ENCODE measurements at places on chromosomes 12 and 14.

DNA sequence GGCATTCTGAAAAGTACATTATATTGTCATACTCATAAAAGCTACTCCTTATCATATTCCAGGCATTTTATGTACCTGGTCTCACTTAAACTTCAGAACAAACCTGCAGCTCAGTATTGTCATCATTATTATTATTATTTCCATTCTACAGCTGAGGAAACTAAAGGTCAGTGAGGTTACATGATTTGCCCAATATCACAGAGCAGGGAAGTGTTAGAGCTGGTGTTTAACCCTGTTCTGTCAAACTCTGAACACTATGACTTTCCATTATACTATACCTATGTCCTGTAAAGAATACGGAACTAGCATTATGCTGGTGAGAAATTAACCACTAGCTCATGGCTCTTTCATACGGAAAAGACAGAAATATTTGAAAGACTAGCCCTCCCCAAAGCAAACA lies 56.4 kb downstream of the STON2 start:
- H3K27ac ChIP-seq, result no peak overlapping the region
- no peaks in the 10 kb centered on the region for H3K27me3 ChIP-seq
- no peak overlapping the region for H3K4me3 ChIP-seq
- H3K4me1 ChIP-seq, result no peaks in the 10 kb centered on the region

- no peak overlapping the region for H3K4me3 ChIP-seq
- no peaks in the 10 kb centered on the region for H3K4me1 ChIP-seq
- DNase-seq, result no peak
- H3K27ac ChIP-seq, result no peak overlapping the region
- no peaks in the 10 kb centered on the region for H3K36me3 ChIP-seq
Measured at GRCh38 chr14:86722612-86723253, 1192.8 kb downstream of the FLRT2 start.

DNA sequence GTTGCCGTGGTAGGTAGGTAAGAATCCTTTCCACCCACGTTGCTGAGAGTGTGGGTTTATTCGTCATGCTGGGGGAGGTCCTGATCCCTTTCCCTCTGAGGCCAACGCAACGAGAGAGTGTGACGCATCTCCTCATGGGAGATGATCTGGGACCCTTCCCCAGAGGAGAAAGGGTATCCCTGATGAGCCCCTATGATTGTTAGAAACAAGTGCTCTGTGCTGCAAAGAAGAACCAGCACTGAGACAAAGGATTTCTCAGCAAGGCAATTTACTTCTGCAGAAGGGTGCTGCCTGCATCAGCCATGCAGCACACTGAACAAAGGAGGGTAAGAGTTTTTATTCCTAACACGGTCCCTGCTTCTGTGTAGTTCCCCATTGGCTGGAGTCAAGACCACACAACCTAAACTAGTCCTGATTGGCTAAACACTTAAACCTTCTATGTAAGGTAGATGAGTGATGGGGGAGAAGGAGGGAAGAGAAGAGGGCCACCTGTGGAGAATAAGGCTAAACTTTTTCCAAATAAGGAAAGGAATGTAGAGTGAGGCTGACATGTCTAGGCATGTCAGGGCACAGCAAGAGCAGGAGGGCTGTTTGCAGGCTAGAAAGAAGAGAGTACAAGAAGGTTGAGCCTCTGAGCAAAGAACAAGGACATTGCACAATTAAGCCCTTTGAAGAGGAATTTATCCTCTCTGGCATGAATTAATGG lies 21.3 kb downstream of the CLEC2A start:
- H3K27me3 ChIP-seq, result no peaks in the 10 kb centered on the region
- H3K4me3 ChIP-seq, result no peak overlapping the region
- H3K4me1 ChIP-seq, result no peaks in the 10 kb centered on the region

GRCh38 chr14:95196268-95196667 lies 38.9 kb upstream of the DICER1 start:
- H3K27me3 ChIP-seq, result no peaks in the 10 kb centered on the region
- H3K4me3 ChIP-seq, result no peak overlapping the region
- peak; percentile 45 for DNase-seq
- peaks cover 24% of the 10 kb centered on the region for H3K4me1 ChIP-seq

GRCh38 chr12:49661191-49661590 lies 37.8 kb downstream of the PRPF40B start:
- no peaks in the 10 kb centered on the region for H3K27me3 ChIP-seq
- peaks cover 10% of the 10 kb centered on the region for H3K36me3 ChIP-seq
- no peak overlapping the region for H3K4me3 ChIP-seq
- H3K4me1 ChIP-seq, result peaks cover 24% of the 10 kb centered on the region
- no peak overlapping the region for H3K27ac ChIP-seq
- DNase-seq, result no peak

DNA sequence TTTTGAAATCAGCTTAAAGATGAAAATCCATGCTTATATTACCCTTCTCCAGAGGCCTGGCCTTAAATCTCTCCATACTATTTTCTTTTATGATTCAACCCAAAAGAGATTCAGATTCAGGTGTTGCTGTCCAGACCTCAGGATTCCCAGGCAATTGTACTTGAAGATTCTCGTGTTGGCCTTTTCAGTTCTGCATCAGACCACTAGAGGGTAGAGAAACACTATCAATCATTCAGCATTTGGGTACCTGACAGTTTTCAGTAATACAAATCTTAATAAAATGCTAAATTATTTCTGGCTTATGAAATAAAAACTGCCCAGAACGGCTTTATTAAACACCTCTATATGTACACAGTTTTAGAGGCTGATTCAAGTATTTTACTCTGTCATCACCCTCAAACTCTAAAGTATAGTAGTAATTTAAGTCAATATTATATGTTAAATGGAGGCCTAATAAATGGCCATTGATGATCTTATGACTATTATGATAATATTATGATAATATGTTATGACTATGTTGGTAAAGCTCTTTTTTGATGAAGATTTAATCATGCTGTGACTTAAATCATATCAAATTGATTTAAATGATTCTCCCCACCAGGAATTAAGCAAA lies 301.1 kb downstream of the DUSP6 start:
- no peak overlapping the region for H3K27ac ChIP-seq
- H3K4me3 ChIP-seq, result no peak overlapping the region
- no peaks in the 10 kb centered on the region for H3K4me1 ChIP-seq
- peak; percentile 79 for DNase-seq
- H3K36me3 ChIP-seq, result peaks cover 2% of the 10 kb centered on the region

- no peak overlapping the region for H3K4me3 ChIP-seq
- no peaks in the 10 kb centered on the region for H3K27me3 ChIP-seq
- no peaks in the 10 kb centered on the region for H3K4me1 ChIP-seq
- peak; percentile 23 for DNase-seq
- no peaks in the 10 kb centered on the region for H3K36me3 ChIP-seq
Measured at GRCh38 chr14:79186523-79186922, 1016.4 kb downstream of the NRXN3 start.

- no peak overlapping the region for H3K27ac ChIP-seq
- no peak for DNase-seq
- no peaks in the 10 kb centered on the region for H3K36me3 ChIP-seq
Measured at GRCh38 chr14:28057359-28058296, 709.0 kb upstream of the FOXG1 start.

- no peak overlapping the region for H3K4me3 ChIP-seq
- DNase-seq, result no peak
- H3K36me3 ChIP-seq, result no peaks in the 10 kb centered on the region
Measured at GRCh38 chr12:86186449-86186848, 69.7 kb downstream of the MGAT4C start.

DNA sequence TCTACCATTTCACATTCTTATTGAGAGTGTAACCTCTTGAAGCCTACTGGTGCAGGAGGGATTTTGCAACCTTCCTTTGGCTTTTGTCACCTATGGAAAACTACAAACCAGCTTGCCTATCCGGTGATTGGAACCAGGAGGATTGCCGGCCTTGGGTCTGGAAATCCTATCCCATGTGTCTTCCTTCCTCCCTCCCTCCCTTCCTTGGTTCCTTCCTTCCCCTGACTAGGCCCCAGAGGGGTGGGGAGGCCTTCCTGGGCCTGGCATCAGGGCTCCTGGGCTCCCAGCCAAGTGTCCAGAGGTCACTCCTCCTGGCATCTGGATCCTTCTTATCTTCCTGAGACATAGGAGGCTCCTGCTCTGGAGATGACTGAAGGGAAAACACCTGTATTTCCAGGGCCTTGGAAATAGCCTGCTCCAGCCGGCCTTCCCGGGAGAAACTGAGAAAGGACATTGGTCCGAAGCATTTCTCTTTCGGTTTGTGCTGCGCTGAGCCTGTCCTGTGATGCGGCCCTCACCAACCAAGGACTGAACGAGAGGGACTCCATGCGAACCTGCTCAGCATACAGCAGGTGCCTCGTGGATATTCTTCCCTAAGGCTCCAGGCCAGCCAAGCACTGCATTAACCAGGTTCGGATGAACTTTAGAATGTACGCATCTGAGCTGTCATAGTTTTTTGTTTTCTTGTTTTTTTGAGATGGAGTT lies 43.4 kb downstream of the PSMA6 start:
- H3K36me3 ChIP-seq, result no peaks in the 10 kb centered on the region
- H3K4me3 ChIP-seq, result no peak overlapping the region
- no peaks in the 10 kb centered on the region for H3K27me3 ChIP-seq
- peak overlapping the region; percentile 82 for H3K27ac ChIP-seq
- H3K4me1 ChIP-seq, result peaks cover 50% of the 10 kb centered on the region

DNA sequence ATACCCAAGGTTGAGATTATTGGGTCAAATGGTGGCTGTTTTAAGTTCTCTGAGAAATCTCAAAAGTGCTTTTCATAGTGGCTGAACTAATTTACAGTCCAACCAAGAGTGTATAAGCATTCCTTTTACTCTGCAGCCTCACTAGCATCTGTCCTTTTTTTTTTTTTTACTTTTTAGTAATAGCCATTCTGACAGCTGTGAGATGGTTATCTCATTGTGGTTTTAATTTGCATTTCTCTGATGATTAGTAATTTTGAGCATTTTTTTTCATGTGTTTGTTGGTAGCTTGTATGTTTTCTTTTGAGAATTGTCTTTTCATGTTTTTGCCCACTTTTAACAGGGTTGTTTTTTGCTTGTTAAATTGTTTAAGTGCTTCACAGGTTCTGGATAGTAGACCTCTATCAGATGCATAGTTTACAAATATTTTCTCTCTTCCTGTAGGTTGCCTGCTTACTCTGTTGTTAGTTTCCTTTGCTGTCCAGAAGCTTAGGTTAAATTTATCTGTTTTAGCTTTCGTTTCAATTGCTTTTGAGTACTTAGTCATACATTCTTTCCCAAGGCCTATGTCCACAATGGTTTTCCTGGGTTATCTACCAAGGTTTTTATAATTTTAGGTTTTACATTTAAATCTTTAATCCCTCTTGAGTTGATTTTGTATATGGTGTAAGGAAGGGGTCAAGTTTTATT lies 881.3 kb upstream of the SEL1L start:
- H3K4me1 ChIP-seq, result no peaks in the 10 kb centered on the region
- H3K27ac ChIP-seq, result no peak overlapping the region
- H3K36me3 ChIP-seq, result no peaks in the 10 kb centered on the region
- peak; percentile 13 for DNase-seq

DNA sequence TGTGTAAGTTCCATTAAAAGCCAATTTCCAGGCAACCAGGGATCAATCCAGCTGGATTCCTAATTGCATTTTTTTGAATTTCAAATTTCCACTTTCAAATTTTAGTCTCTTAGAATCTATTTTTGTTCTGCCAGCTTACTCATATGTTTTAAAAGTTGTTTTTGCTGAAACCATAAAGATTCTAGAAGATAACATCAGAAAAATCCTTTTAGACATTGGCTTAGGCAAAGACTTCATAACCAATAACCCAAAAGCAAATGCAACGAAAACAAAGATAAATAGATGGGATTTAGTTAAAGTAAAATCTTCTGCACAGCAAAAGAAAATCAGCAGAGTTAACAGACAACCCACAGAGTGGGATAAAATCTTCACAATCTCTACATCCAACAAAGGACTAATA lies 253.3 kb downstream of the AEBP2 start:
- no peak overlapping the region for H3K4me3 ChIP-seq
- H3K36me3 ChIP-seq, result no peaks in the 10 kb centered on the region
- no peaks in the 10 kb centered on the region for H3K4me1 ChIP-seq
- no peak overlapping the region for H3K27ac ChIP-seq
- H3K27me3 ChIP-seq, result no peaks in the 10 kb centered on the region

GRCh38 chr12:47707355-47707754 lies 1.5 kb upstream of the RPAP3 start:
- no peak for DNase-seq
- no peak overlapping the region for H3K27ac ChIP-seq
- no peaks in the 10 kb centered on the region for H3K36me3 ChIP-seq

DNA sequence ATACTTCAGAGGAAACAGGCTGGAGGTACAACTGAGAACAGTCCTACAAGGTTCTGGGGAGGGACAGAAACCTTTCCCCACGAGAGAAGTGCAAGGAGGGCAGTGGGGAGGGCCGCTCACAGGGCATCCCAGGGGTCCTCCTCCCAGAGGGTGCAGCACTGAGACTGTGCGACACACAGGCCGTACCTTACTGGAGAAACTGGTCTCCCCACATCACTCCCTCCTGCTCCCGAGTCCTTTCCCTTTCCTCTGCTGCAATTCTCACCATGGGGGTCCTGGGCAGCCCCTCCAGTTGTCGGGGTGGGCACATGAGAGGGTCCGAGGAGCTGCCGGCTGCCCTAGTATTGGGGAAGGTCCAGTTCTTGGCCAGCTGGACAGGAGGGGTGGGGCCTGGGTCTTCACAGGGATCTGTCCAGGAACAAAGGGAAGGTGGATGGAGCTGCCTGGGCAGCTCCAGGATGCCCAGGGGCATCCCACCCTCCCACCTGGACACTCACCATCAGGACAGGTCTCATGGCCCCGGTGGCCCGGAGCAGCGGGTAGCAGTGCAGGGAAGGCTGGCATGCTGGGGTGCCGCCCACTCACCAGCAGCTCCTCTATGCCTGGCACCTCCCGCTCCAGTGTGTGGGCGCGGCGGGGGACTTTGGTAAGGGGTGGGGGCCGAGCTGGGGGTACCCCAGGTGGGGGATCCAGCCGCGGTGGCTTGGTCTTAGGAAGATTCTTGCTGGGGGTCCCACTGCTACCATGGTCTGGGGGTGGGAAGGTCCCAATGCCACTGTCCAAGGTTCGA lies 35.8 kb downstream of the NCKAP5L start:
- H3K36me3 ChIP-seq, result peaks cover 53% of the 10 kb centered on the region
- no peak overlapping the region for H3K4me3 ChIP-seq
- no peaks in the 10 kb centered on the region for H3K27me3 ChIP-seq
- H3K4me1 ChIP-seq, result no peaks in the 10 kb centered on the region
- DNase-seq, result no peak

- H3K4me1 ChIP-seq, result no peaks in the 10 kb centered on the region
- no peaks in the 10 kb centered on the region for H3K27me3 ChIP-seq
- H3K4me3 ChIP-seq, result no peak overlapping the region
- no peaks in the 10 kb centered on the region for H3K36me3 ChIP-seq
- DNase-seq, result no peak
Measured at GRCh38 chr12:112794721-112795486, 3.4 kb downstream of the RPH3A start.

Measured in trophoblast cell (in vitro differentiated cells and primary cell).